NCI-H187 (cell line): ENCODE measurements at places on chromosomes 5 and 9.

GRCh38 chr5:136374638-136375037 is 9.3 kb upstream of the TRPC7 start:
- no peak for DNase-seq

- DNase-seq, result no peak
Observed at GRCh38 chr5:133995341-133995740, 9.4 kb downstream of the VDAC1 start.

DNA sequence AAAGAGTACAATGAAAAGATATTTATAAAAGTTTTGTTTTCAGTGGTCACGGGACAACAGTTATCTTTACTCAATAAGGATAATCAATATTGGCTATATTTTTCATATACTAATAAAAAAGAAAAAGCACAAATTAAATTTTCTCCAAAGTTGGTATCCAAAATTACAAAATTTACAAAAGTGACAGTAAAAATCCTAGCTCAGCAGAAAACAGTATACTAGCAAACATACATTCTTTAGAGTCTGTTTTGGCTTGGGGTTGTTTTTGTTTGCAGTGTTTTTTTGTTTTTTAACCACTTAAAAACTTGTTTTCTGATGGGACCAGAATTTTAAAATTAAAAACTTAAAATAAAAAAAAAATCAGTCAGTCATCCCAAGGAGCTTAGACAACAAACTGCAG is 183.2 kb downstream of the DENND1A start:
- no peak for DNase-seq

DNA sequence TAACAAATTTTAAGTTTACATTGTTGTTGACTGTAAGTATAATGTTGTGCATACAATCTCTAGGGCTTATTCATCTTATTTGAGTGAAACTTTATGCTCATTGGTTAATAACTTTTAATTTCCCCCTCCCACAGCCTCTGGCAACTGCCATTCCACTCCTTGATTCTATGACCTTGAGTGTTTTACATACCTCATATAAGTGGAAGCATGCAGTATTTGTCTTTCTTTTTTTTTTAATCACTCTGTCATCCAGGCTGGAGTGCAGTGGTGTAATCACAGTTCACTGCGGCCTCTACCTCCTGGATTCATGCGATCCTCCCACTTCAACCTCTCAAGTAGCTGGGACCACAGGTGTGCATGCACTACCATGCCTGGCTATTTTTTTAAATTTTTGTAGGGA is 83.9 kb downstream of the KCTD16 start:
- DNase-seq, result no peak

DNA sequence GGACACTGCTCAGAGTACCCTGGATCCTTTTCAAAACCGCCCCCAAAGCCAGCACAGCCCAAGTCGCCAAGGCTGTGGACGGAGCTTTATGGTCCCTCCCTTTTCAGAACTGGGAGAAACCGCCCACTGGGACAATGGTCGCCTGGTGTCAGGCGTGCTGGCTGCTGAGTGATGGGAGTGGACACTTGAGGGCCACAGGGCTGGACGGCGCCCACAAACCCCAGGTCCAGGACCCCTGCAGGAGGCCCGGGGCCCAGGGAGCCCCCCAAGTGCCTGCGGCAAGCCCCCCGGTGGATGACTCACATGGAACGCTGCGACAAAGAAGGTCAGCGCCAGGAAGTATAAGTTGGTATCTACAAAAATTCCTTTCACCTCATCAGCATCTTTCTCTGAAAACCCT is 10.9 kb downstream of the CLPTM1L start:
- DNase-seq, result no peak

DNA sequence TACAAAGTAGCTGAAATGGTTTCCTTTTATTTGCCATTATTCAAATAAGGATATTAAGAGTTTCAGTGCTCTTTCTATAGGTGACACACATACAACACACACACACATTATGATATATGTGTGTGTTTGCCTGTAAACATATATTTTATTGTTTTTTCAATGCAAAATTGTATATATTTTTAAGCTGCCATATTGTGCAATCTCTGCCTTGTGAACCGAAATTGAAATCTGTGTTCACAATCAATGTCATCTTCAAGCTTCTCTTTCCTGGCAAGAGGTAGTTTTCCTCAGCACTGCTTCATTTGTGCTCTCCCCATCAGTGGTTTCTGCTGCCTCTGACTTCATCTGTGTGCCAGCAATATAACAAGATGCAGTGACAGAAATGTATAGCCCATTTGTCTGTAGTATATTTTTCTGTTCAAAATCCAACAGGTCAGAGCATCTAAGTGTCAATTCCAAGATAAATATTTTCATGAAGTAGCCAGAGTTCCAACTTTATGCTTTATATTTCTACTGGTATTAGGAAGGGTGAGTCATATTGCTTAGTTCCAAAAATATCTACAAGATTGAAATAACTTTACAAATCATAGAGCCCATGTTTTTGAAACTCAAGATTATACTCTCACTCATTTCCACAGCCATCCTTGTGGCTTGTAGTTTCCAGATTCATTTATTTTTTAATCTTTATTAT is 1704.8 kb upstream of the CDH9 start:
- no peak for DNase-seq

- DNase-seq, result no peak
Observed at GRCh38 chr9:126341902-126342301, 15.3 kb downstream of the MVB12B start.

DNA sequence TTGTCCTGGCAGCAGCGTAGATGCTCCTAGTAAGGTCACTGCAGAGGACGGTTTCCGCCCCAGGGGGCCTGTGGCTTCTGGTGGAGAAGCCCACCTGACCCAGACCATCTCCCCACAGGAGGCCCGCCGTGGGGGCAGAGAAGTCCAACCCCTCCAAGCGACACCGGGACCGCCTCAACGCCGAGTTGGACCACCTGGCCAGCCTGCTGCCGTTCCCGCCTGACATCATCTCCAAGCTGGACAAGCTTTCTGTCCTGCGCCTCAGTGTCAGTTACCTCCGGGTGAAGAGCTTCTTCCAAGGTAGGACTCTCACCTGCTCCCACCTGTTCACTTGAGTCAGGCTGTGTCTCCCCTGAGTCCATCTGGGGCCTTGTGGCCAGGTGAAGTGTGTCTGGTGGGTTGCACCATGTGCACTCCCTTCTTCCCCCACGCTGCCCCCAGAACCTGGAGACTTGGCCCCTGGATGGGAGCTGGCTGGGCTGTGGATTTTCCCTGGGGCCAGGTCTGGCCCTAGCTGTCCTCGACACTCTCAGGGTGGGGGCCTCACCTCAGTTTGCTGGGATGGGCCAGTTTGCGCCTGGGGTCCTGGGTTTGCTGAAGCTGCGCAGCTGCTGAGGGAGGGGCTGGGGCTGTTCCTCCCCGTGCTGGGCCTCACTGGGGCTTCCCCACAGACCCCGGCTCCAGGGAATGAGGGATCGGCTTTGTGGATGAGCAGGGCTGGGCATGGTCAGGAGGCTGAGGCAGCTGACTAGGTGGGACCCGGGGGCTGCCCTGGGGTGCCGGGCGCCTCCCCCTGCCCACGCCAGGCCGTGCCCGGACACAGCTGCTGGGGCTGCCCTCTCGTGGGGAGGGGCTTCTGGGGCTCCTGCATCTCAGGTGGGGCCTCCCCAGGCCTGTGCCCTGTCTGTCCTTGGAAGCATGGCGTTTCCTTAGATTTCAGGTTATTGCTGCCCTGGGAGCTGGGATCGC is 32.4 kb downstream of the AHRR start:
- DNase-seq, result no peak

DNA sequence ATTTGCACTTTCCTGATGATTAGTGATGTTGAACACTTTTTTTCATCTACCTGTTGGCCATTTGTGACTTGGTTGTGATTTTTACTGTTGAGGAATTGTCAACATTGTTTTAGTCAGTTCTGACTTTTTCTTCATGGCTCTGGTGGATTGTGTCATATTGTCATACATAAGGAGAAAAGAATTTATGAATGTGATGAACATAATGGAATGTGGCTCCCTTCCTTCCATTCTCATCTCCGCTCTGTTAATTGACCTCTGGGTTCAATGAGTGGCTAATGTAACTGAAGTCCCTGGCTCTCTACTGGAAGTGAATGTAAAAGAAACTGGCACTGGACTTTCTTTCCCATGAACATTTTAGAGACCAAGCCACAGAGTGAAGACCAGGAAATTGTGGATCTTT is 49.2 kb downstream of the KIAA1958 start:
- no peak for DNase-seq

- DNase-seq, result no peak
Observed at GRCh38 chr9:135757356-135757755, 55.4 kb downstream of the KCNT1 start.

- DNase-seq, result no peak
Observed at GRCh38 chr9:129197978-129198318, 19.9 kb upstream of the IER5L start.

DNA sequence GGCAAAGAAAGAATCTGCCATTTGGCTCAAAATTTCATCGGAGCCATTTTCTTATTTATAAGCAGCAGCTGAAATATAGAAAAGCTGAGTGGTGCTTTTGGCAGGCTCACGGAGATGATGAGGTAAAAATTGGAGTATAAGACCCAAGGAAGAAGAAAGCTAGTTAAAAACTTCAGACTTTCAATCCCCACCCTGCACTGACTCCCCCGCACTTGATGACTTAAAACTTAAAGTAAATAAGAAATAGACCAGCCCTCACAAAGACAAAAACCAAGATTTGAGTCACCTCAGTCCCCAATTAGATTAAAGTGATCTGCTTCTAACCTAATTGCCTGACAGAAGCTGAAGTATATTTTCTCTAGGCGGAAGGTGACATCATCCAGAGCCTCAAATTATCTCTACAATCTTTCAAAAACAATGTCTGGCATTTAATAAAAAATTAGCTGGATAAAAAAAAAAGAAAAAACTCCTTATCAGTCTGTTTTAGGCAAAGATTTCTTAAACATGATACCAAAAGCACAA is 124.0 kb upstream of the PJA2 start:
- DNase-seq, result no peak

DNA sequence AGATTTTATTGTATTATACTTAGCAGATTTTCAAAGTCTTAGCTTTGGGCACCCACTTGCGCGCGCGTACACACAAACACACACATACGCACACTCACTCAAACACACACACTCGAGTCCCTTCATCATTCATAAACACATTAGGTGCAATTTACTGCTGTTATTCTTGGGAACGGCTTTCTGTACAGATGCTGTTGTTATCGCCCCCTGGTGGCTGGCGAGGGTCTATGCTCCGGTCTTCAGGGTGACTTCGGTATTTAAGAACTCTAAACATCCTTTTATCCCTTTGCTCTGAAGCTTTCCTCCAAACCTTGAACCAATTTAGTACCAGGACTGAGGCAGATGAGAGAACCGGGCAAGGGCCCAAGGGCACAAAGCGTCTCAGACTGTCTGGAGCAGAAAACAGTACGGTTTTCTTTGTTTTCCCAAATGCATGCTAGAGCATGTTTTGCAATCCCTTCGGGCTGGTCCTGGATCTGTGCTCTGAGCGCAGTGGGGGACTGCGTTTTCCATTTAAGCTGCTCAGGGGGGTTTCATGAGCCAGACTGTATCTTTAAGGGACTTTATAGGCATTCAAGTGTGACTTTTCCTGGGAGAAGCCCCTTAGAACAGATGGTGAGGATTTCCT is 1.7 kb upstream of the SLIT3 start:
- DNase-seq, result peak; percentile 35

GRCh38 chr5:902129-902916 is 9.6 kb downstream of the TRIP13 start:
- no peak for DNase-seq

GRCh38 chr9:108153416-108153815 is 663.8 kb upstream of the KLF4 start:
- DNase-seq, result no peak

GRCh38 chr5:9623661-9624060 is 6.5 kb downstream of the TAS2R1 start:
- DNase-seq, result no peak

- peak; percentile 2 for DNase-seq
Observed at GRCh38 chr9:68802525-68803015, 97.5 kb downstream of the PIP5K1B start.

DNA sequence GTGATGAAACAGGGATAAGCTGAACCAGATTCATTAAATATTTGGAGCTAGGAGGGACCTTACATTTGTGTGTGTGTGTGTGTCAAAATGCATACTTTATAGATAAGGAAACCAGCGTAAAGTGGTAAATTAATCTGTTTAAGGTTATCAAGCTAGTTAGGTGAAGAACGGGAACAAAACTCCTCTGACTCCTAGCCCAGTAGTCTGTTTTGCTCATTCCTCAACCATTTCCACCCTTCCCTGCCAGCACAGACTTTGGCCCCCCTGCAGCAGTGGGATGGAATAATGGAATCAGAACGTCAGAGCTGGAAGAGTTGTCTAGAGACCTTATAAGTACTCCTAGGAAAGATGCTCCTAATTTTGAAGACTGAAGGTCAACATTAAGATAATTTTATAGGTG is 6.5 kb downstream of the AGXT2 start:
- no peak for DNase-seq

- DNase-seq, result no peak
Observed at GRCh38 chr5:42059291-42059690, 134.2 kb downstream of the FBXO4 start.

GRCh38 chr9:102106439-102106838 is 368.0 kb upstream of the GRIN3A start:
- no peak for DNase-seq

GRCh38 chr5:137621306-137621705 is 114.6 kb downstream of the KLHL3 start:
- no peak for DNase-seq

- no peak for DNase-seq
Observed at GRCh38 chr9:121670431-121670830, 19.0 kb downstream of the DAB2IP start.

- DNase-seq, result no peak
Observed at GRCh38 chr5:15027764-15028163, 156.2 kb upstream of the ANKH start.

DNA sequence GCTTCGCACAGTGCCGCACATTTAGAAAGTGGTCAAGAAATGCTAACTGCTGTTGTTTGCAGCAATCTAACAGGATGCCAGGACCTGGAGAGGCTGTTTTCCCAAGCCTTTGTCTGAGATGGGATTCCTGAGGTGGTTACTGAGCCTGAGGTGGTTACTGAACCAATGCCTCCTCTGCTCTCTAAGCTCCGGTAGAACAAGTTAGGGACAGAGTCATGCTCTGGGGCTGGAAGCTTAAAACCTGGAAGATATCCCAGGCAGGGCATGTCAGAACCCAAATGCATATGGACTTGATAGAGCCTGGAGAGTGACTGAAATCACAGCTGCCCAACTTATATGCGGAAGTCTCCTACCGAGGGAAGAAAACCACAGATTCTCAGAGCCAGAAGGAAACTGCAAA is 46.5 kb upstream of the FAT2 start:
- DNase-seq, result no peak

GRCh38 chr5:130985776-130986175 is 179.3 kb downstream of the HINT1 start:
- no peak for DNase-seq

GRCh38 chr5:35954175-35954574 is 15.8 kb upstream of the CAPSL start:
- DNase-seq, result no peak

DNA sequence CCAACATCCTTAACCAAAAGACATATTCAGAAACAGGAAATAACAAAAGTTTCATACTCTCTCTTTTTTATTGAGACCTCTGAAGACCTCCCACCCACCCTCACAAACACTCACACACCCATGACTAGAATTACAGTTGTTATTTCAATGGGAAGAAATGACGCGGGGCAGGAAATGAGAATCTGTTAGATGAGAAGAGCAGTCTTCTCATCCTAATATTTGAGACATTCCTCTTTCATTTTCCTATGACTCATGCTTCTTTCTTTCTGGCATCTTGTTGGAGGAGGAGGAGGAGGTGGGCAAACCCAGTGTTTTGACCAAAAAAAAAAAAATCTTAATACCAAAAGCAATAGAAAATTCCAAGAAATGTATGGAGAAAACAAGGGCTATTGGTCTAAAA is 179.5 kb upstream of the TARS1 start:
- no peak for DNase-seq
